Calu3 (cell line): ENCODE measurements at places on chromosomes 2 and 18. TPM values are rescaled to one million over a fixed set of nuclear protein-coding genes. Genes with fewer than 3 reads are reported as not detected.
A peak's percentile ranks its signal among the peaks of the same experiment; 100 is the strongest.

RFTN2 gene
- total RNA-seq = 0.05 and 0.24 TPM in 2 replicates

- H3K4me1 ChIP-seq = no peaks in the 10 kb centered on the region
- no peak overlapping the region for H3K4me3 ChIP-seq
- no peak overlapping the region for H3K27ac ChIP-seq
- no peaks in the 10 kb centered on the region for H3K36me3 ChIP-seq
Measured at GRCh38 chr2:6412533-6413091, 453.1 kb downstream of the CMPK2 start.

- H3K27ac ChIP-seq = no peak overlapping the region
- no peak overlapping the region for H3K4me3 ChIP-seq
- DNase-seq = no peak
- H3K27me3 ChIP-seq = no peaks in the 10 kb centered on the region
Measured at GRCh38 chr2:212408524-212408923, 130.1 kb downstream of the ERBB4 start.

GRCh38 chr2:240526521-240526920, 31.3 kb downstream of the ANKMY1 start:
- H3K4me3 ChIP-seq = no peak overlapping the region
- DNase-seq = no peak
- no peaks in the 10 kb centered on the region for H3K27me3 ChIP-seq
- no peak overlapping the region for H3K27ac ChIP-seq
- H3K36me3 ChIP-seq = peaks cover 44% of the 10 kb centered on the region
- H3K4me1 ChIP-seq = no peaks in the 10 kb centered on the region

SULT6B1 gene
- total RNA-seq = not detected in 2 replicates

DNA sequence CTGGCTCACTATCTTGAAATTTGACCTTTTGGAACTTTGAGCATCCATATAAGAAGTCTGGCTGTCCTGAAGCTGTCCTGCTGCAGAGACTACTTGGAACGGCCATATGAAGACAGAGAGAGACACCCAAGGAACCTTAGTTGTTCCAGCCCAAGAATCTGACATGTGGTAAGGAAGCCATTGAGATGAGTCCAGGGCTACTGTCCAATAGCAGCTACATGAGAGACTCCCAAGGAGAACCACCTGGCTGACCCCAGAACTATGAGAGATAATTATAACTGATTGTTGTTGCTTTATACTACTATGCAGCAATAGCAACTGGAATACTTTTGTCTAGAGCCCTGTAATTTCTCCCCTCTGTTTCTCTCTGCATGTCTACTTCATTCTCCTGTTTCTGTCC, 234.3 kb upstream of the TANK start:
- H3K36me3 ChIP-seq = no peaks in the 10 kb centered on the region
- H3K27ac ChIP-seq = no peak overlapping the region
- DNase-seq = no peak
- no peaks in the 10 kb centered on the region for H3K4me1 ChIP-seq

CAPN14 gene
- 0.35 and 0.42 TPM in 2 replicates for total RNA-seq

DNA sequence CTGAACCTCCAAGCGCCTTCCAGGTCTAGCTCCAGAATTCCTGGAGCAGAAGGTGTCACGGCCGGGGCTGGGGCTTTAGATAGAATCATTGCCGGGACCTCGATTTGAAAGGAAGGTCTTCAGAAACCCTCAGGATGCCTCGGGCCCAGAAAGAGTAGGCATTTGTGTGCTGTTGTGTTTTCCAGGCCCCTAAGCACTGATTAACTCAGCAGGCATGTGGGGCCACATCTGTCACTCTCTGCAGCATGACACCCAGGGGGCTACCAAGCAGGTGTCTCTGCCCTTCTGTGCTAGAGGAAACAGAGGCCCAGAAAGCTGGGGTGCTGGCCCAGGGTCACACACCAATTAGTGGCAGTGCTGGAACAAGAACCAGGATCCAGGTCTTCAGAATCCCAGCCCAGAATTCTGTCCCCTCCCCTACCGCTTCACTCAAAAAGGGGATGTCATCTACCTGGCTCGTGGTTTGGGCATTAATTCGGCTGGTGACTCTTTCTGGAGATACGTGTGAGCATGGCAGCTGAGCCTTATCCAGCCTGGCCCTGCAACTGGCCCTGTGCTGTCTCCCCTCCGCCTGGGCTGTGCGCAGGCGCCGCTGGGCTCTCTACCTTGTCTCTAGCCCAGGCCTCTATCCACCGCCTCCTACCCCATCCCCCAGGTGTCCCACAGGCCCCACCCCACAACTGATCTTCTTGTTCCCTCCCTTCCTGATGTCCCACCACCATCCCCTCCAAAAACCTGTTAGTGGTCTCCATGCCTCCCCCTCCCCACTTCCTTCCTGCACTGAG, 245.4 kb downstream of the ATAD2B start:
- H3K27me3 ChIP-seq = no peaks in the 10 kb centered on the region
- peaks cover 4% of the 10 kb centered on the region for H3K36me3 ChIP-seq
- no peak for DNase-seq

BOLL gene
- not detected in 2 replicates for total RNA-seq

NEURL3 gene
- 18.5 and 19.7 TPM in 2 replicates for total RNA-seq

SNORC gene
- total RNA-seq = 4.3 and 5.0 TPM in 2 replicates

- no peak overlapping the region for H3K4me3 ChIP-seq
- peak; percentile 24 for DNase-seq
- H3K27ac ChIP-seq = no peak overlapping the region
- H3K36me3 ChIP-seq = no peaks in the 10 kb centered on the region
- H3K4me1 ChIP-seq = no peaks in the 10 kb centered on the region
Measured at GRCh38 chr2:122368576-122369243, 613.3 kb downstream of the TSN start.

DNA sequence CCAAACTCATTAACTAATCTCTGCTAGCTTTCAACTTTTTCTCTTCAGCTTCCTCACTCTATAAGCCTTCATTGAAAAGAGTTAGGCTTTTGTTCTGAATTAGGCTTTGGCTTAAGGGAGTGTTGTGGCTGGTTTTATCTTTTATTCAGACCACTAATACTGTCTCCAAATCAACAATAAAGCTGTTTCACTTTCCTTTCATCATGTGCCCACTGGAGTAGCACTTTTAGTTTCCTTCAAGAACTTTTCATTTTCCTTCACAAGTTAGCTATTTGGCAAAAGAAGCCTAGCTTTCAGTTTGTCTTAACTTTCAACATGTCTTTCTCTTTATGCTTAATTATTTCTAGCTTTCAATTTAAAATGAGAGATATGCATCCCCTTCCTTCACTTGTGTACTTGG, 271.7 kb upstream of the FSIP2 start:
- H3K4me1 ChIP-seq = no peaks in the 10 kb centered on the region
- no peak for DNase-seq
- H3K27ac ChIP-seq = no peak overlapping the region
- H3K4me3 ChIP-seq = no peak overlapping the region
- no peaks in the 10 kb centered on the region for H3K36me3 ChIP-seq
- no peaks in the 10 kb centered on the region for H3K27me3 ChIP-seq
